ENCODE measurements at places on chromosomes 12 and 14. TPM values are rescaled to one million over a fixed set of nuclear protein-coding genes. Genes with fewer than 3 reads are reported as not detected.

DNA sequence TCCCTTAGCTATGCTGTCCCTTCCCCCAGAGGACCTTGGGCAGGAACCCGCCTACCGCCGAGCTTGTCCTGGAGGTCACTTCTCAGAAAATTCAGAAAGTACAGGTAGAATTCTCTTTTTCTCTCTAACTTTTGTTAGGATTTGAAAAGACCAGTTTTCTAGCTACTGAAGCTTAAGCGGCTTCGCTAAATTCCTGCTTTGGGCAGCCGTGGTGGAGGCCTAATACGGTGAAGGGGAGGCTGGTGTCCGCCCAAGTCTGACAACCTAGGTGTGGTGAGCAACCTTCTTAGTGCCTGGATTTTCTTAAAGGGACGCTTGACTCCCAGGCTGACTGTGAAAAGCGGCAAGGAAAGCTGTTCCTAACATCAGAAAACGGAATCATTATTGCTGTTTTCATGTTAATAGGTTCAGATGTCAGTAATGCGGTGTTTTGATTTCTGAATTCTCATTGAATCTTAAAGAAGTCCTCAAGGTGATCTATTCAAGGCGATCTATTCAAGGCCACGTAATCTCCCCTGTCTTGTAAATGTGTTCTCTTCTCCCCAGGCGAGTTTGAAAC, 835 bp downstream of the FGD4 start:
- no peak for DNase-seq

GRCh38 chr14:81033698-81034240, 78.3 kb downstream of the TSHR start:
- no peak for DNase-seq

DNA sequence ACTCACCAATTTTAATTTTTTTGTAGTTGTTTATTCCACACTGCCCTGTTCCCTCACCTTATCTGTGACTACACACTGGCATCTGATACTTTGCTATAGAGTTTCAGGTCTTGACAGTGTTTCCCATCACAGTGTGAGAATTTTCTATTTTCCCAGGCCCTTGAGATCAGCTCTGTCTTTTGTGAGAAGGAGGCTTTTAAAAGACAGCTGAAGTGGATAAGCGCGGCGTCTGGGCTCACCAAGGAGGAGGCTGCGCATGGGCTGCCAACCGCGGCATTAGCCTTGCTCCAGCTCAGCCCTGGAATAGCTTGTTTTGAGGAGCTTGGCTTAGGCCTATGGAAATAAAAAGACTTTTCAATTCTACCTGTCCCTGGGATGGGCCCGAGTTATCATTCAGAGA, 181.3 kb downstream of the RMST start:
- DNase-seq = no peak

DNA sequence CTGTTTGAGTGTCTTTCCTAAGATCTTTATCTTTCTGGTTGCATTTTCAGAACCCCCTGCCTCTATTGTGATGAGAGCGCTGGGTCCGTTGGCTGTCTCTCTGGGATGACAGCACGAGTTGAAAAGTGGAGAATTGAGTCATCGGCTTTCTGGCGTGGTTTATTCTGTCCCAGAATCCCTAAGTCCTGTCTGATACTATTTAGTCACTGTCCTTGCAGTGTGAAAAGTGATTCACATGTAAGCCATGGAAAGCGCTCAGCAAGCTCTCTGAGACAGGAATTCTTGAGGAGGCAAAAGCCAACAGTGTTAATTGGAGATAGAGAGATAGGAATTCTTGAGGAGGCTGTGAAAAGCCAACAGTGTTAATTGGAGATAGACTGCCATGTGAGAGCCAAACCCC, 121.7 kb downstream of the CHST11 start:
- DNase-seq = no peak

DNA sequence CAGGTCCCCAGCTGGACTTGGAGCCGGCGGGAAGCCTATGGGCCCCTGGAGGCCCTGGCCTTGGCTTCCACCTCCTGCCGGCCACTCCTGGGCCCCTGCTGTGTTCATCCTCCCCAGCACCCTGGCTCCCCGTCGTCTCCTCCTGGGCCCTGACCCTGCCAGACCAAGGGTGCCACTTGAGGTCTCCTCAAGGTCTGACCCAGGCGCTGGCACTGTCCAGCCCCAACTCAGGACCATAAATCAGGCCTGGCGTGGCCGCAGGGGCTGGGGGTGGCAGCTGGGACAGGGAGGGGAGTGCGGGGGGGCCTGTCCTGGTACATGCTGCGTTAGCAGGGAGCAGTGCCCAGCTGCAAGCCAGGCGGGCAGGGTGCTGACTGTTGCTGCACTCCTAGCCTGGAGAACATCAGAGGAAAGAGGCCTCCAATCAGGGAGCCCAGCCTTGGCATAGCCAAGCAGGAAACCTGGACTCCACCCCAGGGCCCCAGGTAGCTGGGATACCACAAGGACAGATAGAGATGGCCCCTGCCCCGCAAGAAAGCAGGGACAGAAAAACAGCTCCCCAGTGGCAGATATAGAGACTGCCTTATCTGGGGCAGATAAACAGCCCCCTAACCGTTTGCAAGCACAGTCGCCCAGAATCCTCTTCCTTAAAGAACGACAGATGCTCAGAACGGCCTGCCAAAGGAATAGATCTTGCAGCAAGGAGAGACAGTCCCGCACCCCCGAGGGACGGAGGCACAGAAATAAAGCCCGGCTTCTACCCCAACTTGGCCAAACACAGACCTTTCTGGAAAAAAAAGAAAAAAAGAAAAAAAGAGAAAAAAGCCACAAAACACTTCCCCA, 6.5 kb upstream of the ATG101 start:
- DNase-seq = no peak

DNA sequence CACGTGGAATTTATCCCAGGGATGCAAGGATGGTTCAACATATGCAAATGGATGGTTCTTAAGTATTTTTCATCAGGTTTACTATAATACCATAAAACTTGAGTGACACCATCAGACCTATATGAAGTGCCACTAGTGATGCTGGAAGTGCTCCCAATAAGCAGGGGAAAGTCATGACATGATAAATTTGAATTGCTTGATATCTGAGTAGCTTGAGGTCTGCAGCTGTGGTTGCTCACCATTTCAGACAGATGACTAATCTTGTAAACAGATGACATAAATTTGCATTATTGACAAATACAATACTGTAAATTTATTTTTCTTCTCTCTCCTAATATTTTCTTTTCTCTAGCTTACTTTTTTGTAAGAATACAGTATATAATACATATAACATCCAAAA, 13.7 kb upstream of the PRPF39 start:
- DNase-seq = no peak

DNA sequence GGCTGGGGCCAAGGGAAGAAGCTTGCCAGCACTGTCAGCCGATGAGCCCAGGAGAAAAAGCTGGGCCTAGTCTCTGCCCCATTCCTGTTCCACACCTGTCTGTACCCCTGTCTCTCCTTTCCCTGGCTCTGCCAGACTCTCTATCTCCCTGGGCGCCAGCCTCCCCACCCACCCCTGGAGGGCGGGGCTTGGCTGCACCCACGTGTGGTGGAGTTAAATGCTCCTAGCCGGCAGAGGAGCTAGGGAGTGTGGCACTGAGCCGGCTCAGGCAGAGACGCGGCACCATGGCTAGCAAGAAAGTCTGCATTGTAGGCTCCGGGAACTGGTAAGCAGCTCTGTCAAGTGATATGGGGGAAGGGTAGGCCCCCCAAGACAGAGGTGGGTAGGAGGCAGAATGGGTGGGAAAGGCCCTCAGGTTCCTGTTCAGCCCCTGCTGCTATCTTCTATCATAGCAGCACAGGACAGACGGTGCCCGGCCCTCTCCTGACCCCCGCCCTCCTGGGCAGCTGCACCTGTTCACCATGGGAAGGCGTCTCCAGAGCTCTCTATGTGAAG, at the start of gene GPD1:
TSS of gene GPD1 (plus strand) at position 242 of the 555 bp plus-strand sequence. CDS start at position 285, 43 bp downstream.
- DNase-seq = no peak

DNA sequence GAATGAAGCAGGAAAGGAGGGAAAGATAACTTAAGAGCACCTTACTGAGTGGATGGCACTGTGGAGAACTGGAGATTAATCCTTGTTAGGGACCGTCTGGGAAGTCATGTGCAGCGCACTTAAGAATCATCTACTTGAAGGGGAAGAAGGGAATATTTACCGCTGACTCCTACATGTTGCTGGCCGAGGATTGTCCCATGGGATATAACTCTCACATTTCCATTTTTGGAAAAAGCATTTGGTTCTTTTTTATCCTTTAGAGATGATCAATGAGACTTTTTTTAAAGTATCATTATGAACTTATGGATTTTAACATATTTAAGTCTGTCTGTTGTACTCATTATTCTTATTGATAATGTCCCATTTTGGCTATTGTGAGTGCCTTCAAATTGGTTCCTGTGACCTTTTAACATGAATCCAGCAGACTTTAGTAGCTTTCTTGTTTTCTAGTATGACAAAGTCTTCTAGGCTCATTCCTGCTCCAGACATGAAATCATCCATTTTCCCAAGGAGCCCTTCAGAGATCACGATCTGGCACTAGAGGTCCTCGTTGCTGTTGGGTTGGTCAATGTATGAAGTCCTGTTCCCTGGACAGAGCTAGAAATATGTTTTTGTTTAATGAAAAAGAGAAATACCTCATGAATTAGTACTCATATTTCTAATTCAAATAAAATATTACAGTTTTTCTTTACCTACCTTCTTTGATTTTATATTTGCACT, 20.2 kb upstream of the FAM234B start:
- no peak for DNase-seq

DNA sequence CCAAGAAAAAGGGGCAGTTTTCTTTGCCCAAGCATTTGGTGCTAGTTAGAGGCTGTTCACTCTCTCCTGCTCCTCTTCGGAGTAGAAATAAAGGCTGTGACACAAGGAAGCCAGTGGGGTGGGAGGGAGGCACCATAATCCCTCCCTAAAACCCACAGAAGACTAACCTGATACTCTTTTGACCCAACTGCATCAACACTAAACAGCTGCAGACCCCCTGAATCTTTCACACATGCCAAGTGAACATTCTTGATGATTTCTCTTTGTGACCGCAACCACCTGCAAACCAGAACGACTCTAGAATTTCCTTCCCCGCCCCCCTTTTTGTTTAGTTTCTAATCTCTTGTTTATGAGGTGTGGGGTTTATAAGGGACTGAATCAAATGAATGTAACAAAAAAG, 175.8 kb upstream of the BCL2L14 start:
- DNase-seq = no peak

GRCh38 chr12:32824596-32824995, 68.9 kb upstream of the YARS2 start:
- DNase-seq = no peak

GRCh38 chr12:66726556-66726955, 47.7 kb upstream of the GRIP1 start:
- DNase-seq = no peak

DNA sequence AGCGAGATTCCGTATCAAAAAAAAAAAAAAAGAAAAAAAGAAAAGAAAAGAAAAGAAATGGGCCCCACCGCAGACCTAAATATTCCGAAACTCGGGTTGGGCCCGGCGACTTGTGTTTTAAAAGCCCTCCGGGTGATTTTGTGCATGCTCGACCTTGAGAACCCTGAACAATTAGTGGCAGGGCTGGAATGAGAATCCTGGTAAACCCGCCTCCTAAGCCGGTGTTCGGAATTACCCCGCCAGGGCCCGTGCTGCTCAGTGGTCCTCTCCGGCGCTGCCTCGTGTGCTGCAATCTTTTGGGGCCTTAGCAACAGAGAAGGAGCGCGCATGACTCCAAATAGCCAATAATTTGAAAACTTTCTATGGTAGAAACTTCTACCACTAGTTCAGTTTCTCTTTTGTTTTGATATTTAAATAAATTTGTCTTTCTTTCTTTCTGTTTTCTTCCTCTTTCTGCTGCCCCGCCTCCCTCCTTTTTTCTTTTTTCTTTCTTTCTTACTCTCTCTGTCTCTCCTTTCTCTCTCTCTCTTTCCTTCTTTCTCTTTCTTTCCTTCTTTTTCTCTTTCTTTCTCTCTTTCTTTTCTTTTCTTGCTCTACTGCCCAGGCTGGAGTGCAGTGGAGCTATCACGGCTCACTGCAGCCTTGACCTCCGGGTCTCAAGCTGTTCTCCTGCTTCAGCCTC, 1.5 kb upstream of the GALNT6 start:
- DNase-seq = no peak

- no peak for DNase-seq
Measured at GRCh38 chr12:16857456-16857923, 251.5 kb upstream of the LMO3 start.

- DNase-seq = no peak
Measured at GRCh38 chr12:80151131-80151530, 51.8 kb downstream of the OTOGL start.

DNA sequence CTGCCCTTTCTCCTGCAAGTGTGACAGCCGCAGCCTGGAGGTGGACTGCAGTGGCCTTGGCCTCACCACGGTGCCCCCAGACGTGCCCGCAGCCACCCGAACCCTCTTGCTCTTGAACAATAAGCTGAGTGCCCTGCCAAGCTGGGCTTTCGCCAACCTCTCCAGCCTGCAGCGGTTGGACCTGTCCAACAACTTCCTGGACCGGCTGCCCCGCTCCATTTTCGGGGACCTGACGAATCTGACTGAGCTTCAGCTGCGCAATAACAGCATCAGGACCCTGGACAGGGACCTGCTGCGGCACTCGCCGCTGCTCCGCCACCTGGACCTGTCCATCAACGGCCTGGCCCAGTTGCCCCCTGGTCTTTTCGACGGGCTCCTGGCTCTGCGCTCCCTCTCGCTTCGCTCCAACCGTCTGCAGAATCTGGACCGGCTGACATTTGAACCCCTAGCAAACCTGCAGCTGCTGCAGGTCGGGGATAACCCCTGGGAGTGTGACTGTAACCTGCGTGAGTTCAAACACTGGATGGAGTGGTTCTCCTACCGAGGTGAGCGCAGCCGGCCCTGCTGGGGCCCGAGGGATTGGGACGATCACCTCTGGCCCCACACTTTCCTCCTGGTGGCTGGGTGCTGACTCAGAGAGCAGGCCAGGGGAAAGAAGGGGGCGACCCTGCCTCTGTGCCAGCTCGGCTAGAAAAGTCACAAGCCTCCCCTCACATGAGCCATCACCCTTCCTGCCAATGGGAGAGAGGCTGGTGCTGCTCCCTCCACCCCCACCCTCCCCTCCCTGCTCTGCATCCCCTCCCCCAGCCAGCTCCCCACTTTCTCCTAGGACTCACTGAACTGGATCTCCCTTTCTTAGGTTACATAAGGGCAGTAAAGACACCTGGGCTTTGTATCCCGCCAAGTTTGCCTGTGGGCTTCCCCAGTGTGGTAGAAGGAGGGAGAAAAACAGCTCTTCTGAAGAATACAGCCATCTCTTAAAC, 10.9 kb downstream of the LRTM2 start:
- no peak for DNase-seq

GRCh38 chr12:29463198-29463597, 34.3 kb downstream of the OVCH1 start:
- DNase-seq = no peak

- no peak for DNase-seq
Measured at GRCh38 chr12:112551681-112552080, 132.9 kb downstream of the PTPN11 start.

The ANO2 gene
- not detected for total RNA-seq

The SYNE3 gene
- 9.9 TPM for total RNA-seq

The IQSEC3 gene
- total RNA-seq = 0.32 TPM

The AQP6 gene
- total RNA-seq = not detected

The GLT8D2 gene
- total RNA-seq = 0.25 TPM
